ENCODE measurements at places on chromosomes 1 and 21. TPM values are rescaled to one million over a fixed set of nuclear protein-coding genes. Genes with fewer than 3 reads are reported as not detected.

DNA sequence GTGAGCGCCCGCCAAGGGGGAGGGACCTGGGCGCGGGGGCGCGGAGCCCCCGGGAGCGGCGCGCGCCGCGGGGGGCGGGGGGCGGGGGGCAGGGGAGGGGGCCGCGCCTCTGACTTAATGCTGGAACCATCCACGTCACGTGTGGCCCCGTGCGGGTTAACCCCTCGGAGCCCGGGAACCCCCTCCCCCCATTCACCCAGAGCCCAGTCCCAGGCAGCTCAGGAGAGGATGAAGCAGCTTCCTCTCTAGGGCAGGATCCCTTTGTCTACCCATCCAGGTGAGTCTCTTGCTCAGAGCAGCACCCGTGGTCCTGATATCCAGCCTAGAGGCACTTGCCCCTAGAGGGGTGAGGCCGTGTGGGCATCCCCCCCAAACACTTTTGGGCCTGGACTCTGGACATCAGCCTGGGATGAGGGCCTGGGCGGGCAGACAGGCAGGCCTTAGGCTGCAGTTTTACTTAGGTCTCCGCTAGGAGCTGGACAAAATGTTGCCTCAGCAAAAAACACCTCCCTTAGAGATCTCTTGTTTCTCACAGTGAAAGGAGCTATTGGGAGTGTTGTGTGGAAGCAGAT, at the start of gene ALX3:
ALX3 (minus strand) TSS at position 2 of the 572 bp plus-strand sequence. CDS start 60 bp downstream, outside the sequence.
- DNase-seq, result no peak

Gene ASAP3
- total RNA-seq, result 16.7 TPM

DNA sequence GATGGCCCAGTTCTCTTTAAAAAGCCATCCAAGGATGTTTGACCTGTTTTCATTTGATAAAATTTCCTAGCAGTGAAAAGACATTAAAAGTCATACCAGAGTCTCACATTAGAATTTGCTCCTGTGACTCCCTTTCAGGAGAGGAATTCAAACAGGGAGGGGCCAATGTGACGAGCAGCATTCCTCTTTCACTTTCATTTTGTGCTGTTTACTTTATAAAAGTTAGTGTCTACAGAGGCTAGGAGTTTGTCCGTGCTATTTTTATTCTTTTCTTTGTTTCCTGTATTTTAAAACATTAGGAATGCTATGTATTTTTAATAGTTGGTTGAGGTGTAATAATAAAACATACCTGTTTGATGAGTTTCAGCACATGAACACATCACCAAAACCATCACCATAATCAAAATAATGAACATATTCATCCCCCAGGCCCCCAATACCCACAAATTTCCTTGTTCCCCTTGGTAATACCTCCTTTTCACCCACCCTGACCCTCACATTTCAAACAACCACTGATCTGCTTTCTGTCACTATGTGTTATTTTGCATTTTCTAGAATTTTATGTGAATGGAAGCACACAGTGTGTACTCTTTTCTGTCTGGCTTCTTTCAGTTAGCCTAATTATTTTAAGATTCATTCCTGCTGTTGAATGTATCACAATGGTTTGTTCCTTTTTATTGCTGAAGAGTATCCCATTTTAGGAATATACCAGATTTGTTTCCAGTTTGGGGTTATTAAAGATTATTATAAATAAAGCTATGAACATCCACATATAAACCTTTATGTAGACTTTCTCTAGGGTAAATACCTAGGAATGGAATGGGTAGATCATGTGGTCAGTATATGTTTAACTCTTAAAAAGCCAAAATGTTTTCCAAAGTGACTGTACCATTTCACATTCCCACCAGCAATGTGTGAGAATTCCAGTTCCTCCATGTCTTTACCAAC, 129.5 kb downstream of the TENT5C start:
- no peak for DNase-seq

- no peak for DNase-seq
These were observed 156.2 kb downstream of the TNFSF18 start for GRCh38 chr1:172894349-172895049.

Gene ZNF695
- total RNA-seq, result not detected

Gene AHCYL1
- 59.9 TPM for total RNA-seq

Gene ALPL
- 29.3 TPM for total RNA-seq
